ENCODE measurements at places on chromosomes 12 and 14.

DNA sequence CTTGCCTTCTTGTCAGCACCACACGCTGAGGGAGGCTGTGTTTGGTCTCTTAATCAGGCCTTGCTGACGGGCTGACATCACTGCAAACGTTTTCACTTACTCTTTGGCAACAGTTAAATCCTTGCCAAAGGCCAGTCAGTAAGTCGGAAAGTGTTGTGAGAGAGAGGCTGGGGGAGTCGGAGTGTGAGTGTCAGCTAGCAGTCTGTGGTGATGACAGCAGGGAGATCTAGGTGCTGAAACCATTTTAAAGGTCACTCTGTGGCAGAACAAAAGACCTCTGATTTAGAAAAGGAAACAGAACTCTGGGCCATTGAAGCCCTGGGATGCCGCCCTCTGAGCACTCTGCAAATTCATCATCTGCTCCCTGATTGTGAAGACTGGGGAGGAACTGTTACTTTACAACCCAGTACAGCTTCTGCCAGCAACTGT is 143.5 kb downstream of the PAX9 start:
- DNase-seq, result peak; percentile 29

- DNase-seq, result no peak
Observed at GRCh38 chr14:34035934-34036250, 85.0 kb upstream of the EGLN3 start.

DNA sequence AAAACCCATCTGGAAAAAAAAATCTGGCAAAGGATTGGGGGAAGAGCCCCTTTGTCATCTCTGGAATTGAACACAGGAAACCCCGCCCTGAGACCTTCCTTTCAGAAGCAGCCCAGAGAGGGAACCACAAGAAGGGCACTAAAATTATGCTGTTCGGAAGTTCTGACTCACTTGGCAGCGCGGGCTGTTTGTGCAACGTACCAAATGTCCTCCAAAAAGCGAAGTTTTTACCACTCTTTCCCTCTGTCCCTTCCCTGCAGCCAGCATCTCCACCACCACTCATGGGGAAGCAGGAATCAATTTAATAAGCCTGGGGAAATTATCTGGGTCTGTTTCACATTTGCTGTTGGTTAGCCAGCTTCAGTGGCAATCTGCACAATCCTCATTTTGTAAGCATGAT is 3.2 kb upstream of the SYNE3 start:
- DNase-seq, result no peak

GRCh38 chr12:32052212-32052713 is 54.4 kb upstream of the BICD1 start:
- no peak for DNase-seq

DNA sequence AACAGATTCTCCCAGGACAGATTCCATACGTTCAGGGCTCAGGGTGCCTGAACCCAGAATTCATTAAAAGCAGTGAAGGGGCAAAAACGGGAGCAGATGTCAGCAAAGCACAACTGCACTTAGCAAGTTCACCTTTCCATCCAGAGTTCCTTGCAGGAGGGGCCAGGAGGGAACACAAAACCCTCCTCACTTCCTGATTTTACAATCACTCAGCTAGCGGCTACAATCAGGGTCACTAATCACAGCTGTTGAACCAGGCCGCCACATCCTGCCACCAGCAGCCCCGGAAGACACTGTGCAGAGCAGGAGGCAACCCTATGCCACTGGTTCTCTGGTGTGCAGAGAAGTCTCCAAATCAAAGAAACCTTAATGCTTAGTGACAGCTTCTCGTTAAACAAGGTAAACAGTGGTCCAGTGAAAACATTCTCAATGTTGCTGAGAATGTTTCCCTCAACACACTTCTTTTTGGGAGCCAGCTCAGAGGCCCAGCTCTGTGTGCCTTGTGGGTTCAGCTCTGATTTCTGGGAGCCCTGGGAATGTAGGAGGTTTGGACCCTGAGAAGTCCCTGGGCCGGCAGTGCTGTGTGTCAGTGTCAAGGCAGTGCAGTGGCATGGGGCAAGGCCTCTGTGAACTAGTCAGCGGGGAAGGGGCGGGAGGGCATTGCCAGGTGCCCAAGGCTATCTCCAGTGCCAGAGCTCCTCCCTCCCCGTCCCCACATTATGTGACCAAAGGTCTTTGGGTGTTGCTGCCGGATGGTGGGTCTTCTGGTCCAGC is 54.5 kb downstream of the VCPKMT start:
- DNase-seq, result no peak

GRCh38 chr12:4353785-4354208 is 25.7 kb downstream of the FGF23 start:
- DNase-seq, result peak; percentile 68

- no peak for DNase-seq
Observed at GRCh38 chr12:67540920-67541624, 107.5 kb upstream of the DYRK2 start.

GRCh38 chr12:95182868-95183415 is 34.3 kb downstream of the FGD6 start:
- no peak for DNase-seq

DNA sequence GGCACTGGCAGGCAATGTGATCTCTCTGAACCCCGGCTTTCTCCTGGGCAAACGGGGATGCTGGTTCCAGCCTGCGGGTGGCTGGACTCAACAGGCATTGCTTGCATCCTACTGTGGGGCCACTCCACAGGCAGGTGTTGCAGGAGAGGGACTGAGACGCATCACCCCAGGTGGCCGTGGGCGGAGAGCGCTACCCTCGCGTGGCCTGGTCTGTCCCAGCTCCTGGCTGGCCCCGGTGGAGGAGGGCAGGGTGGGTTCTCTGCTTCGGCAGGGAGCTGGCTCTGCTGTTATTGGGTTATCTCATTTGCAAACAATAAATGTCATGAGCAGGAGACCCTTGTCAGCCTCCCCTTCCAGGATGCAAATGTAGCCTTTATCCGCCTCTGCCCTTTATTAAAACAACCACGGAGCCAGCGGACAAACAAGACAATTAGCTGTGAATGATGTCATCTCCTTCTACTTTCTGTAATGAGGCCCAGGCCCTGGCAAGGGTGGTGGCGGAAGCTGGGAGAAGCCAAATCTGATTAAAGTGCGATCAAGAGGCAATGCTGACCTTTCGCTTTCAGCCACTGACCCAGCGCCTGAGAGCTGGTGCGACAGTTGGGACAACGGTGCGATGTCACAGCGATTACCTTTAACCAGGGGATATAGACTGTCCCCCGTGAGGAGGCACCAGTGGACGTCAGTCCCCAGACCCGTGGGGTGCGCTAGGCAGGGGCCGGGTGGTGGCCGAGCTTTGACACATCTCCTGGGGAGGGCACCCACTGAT is 161.8 kb downstream of the KIF26A start:
- DNase-seq, result no peak

DNA sequence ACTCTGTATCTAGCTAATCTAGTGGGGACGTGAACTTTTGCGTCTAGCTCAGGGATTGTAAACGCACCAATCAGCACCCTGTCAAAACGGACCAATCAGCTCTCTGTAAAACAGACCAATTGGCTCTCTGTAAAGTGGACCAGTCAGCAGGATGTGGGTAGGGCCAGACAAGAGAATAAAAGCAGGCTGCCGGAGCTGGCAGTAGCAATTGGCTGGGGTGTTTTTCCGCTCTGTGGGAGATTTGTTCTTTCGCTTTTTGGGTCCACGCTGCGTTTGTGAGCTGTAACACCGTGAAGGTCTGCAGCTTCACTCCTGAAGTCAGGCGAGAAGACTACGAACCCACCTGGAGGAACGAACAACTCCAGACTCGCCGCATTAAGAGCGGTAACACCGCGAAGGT is 76.5 kb downstream of the SPRING1 start:
- DNase-seq, result no peak

- DNase-seq, result peak; percentile 46
Observed at GRCh38 chr12:132907216-132907615, 19.8 kb upstream of the CHFR start.

- no peak for DNase-seq
Observed at GRCh38 chr14:74535756-74536325, 42.3 kb downstream of the ISCA2 start.

GRCh38 chr14:90489306-90489705 is 92.5 kb downstream of the CALM1 start:
- no peak for DNase-seq

GRCh38 chr14:73613046-73613383 is 698 bp downstream of the ACOT6 start:
- no peak for DNase-seq

DNA sequence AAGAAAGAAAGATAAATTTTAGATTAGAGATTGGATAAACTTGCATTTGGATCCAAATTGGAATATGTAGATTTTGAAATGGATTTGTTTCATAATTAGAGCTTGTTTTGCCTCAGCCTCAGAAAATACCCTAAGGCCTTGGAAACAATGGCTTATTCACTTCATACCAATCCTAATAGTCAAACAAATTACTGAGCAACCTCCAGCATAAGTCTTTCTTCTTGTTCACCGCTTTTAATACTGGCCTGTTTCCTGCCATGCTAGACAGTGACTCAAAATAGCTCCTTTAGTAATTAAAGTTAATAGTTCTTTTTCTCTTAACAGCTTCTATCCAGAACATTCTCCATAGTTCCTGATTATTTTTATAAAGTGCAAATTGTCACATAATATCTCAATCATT is 110.9 kb upstream of the DNM1L start:
- DNase-seq, result no peak

DNA sequence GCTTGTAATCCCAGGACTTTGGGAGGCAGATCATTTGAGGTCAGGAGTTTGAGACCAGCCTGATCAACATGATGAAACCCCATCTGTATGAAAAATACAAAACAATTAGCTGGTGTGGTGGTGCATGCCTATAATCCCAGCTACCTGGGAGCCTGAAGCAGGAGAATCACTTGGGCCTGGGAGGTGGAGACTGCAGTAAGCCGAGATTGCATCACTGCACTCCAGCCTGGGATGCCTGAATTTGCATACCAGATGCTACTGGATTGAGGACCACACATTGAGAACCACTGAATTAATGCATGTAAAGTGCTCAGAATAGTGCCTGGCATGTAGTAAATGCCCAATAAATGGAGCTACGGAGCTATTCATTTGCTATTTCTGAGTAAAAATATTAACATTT is 14.9 kb upstream of the MYH7 start:
- peak; percentile 70 for DNase-seq

DNA sequence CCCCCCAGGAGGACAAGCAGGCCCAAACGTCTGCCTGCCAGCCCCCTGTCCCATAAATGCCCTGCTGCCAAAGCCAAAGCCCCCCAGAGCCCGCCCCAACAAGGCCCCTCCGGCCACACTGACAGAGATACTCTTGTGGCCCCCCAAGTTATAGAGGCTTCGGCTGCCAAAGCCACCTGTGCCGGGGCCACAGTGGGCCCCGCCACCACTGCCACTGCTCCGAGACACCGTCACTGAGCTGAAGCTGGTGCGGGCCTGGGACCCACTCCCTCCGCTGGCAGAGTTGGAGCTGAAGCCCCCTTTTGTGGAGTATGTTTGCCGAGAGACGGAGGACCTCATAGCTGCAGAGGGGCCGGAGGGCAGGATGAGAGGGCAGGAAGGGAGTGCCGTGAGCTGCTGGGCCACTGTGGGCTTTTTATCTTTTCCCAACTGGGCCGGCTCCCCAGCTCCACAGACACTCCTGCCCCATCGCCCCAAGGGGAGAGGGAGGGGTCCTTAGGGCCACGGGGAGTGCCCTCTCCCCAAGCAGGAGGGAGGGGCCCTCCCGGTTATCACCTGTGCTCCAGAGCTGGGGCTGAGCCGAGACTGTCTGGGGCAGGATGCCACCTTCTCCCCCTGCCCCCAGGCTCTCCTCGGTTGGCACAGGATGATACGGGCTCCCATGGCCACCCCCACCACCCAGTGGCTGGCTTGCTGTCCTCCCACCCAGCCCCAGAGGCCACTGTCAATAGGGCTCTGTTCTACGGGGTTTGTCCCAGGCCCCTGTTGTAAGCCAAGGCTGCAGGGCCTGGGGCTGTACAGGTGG is at the start of gene KRT79:
KRT79 (minus strand) TSS at position 390 of the 805 bp plus-strand sequence; CDS start at position 339, 51 bp downstream.
- no peak for DNase-seq

DNA sequence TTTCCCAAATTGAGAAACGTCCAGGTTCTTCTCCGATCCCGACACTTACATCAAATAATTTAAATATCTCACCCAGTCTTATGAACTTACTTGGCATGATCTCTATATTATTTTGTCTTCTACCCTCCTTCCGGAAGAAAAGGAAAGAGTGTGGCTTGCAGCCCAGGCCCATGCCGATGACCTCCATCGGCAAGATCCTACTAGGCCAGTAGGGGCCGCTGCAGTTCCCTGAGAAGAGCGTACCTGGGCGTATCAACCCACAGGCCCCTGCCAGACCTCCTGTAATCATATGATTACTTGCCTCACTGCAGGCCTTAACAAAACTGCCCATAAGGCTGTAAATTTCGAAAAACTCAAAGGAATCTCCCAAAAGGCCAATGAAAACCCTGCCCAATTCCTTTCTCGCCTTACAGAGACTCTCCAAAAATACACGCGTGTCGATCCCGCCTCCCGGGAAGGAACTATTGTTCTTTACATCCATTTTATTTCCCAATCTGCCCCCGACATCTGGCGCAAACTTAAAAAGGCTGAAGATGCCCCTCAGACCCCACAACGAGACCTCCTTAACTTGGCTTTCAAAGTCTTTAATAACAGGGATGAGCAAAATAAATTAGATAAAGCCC is 69.6 kb downstream of the MOK start:
- DNase-seq, result peak; percentile 94

- DNase-seq, result no peak
Observed at GRCh38 chr12:97520106-97520505, 57.5 kb downstream of the RMST start.

- peak; percentile 43 for DNase-seq
Observed at GRCh38 chr12:11171969-11172675, 1.1 kb downstream of the SMIM10L1 start.

DNA sequence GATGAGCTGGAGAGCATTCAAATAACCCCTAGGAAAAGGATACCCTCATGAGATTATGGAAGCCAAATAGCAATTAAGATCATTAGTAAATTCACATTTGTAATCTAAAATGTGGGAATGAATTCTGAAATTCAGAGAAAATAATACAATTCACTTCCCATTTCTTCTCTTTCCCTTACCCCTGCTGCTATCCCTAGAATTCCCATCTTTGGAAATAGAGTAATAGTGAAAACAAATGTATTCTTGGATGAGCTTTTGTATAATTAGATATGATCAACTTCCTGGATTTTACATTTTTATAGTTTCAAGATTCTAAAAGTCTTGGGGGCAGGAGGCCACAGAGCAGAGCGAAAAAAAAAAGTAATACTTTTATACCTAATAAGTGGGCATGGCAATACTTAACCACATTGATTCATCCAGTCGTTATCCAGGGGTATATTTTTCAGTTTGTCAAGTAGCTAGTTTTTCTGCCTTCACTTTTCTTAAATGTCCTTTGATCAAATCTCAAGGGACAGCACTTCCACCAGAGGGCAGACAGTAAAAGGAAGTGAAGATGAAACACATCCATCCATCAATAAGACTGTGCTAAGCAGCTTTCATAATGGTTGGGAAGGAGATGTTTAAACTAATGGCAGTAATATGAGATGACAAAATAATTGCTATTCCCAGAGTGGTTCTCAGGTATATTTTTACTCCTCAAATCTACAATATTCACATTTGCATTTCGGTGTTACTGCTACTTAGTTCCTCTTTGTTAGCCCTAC is 401.3 kb downstream of the DIO2 start:
- DNase-seq, result peak; percentile 27

GRCh38 chr14:101499513-101499912 is 61.8 kb upstream of the DIO3 start:
- DNase-seq, result no peak

GRCh38 chr12:16610743-16611142 is 4.8 kb upstream of the LMO3 start:
- DNase-seq, result no peak
